ENCODE measurements at places on chromosomes 4 and X.

- no peak for DNase-seq
These were observed 343 bp downstream of the DACH2 start for GRCh38 chrX:86148594-86148993.

DNA sequence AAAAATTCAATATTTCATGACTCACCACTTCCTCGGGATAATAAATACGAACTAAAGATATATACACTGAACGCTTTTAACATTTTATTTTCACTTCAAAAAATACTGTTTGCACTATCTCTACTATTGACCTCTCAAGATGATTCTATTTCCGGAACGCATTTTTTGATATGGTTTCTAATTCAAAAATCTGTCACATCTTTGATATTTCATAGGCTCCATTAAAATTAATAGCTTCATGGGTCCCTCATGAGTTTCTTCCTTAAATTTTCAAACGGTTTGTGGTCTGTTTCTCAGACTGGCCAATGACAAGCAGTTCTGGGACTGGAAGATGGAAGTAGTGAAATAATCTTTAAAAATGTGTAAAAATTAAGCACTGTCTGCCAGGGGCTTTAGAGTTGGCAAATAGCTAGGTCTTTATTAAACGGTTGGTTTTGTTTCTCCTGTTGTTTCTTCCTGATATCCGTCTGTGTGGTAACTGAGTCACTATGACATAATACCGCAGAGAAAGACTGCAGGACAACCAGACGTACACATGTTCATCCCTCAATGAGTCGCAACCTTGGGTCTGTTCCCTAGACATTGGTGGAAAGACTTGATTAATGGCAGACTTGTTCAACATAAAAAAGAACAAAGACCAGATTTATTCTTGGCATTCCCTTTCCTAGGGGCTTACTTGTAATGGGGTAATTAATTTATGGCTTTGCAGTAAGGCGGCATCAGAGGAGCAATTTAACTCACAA lies 133.8 kb downstream of the PALLD start:
- DNase-seq, result no peak

- no peak for DNase-seq
These were observed 248.0 kb upstream of the SFRP2 start for GRCh38 chr4:154036856-154037255.

DNA sequence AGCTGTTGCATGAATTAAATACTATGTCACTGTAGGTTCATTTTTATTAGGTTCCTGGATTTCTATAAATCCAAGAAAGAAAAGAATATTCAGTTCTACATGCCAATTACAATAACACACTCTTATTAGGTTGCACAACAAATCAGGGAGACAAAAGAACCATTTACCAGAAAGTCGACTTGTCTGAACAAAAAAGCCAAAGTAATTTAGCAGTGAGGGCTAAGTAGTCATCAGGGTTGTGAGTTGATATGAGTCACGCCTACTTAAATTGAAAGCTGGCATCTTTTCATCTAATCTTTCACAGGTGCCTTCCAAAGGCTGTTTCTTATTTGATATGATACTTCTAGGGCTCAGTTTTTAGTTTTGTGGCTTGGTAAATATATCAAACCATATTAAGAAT lies 25.4 kb upstream of the GNRHR start:
- DNase-seq, result no peak

DNA sequence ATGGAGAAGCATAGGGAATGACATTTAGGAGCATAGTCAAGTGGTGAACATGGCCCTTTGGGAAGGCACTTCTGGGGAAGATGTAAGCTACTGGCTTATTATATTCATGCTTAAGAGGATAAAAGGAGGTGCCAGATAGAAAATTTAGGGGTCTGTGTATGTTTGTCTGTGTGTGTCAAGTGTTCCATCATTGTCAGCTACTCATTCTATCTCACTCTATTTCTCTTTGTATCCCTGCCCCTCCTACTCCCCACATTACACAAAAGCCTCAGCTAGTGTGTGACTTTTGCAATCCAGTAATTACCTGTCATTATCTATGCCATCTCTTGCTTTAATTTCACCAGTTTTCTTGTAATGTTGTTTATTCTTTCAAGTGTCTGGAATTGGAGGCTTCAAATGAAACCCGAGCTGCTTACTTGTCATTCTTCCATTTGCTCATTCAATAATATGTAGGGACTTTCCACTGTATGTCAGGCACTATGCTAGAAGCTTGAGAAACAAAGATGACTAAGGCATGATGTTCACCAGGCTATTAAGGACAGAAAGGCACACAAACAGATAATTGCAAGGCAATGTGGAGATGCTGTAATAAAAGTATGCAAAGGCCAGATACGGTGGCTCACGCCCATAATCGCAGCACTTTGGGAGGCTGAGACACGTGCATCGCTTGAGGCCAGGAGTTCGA lies 229.8 kb upstream of the TEX13C start:
- DNase-seq, result no peak

- DNase-seq, result no peak
These were observed 260.7 kb upstream of the GIMD1 start for GRCh38 chr4:106629268-106629625.

- no peak for DNase-seq
These were observed 276.1 kb upstream of the LCORL start for GRCh38 chr4:18297684-18298083.

DNA sequence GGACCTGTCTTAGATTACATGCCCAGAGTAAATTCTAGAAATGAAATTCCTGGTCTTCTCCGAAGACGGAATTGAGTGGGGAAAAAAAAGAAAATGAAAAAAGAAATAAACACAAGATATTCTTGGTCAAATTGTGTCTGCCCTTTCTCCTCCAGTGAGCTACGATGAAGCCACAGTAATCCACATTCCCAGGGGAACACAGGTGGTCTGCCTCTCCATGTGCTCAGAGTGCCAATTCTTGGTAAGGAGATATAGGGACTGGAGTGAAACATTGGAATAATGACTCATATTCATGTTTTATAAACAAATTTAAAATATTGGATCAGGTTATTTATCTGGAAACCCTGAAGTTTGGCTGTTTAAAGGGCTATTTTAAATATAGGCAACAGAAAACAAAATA lies 54.2 kb upstream of the MGST2 start:
- DNase-seq, result no peak
